ENCODE measurements at places on chromosomes 13 and 19. TPM values are rescaled to one million over a fixed set of nuclear protein-coding genes. Genes with fewer than 3 reads are reported as not detected.
A peak's percentile ranks its signal among the peaks of the same experiment; 100 is the strongest.

DNA sequence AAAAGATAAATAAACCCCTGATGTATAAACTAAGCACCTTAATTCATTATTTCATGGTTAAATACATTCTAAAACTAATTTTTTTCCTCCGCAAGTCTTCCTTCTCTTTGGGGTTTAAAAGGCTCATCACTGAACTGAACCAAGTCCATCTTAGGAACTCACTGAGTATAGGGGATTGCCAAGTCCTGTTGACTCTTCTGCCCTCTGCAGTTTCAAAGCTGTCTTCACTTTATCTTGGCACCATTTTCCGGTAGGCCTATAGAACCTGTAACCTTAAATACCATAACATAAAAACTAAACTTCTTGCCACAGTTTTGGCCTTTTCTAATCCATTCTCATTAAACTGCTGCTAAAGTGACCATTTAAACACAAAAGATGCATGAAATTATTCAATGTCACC lies 66.5 kb upstream of the USPL1 start:
- DNase-seq, result peak; percentile 54

GRCh38 chr13:105952233-105952972 lies 583.1 kb downstream of the EFNB2 start:
- DNase-seq, result no peak

GRCh38 chr19:57068921-57069697 lies 50.7 kb upstream of the USP29 start:
- no peak for DNase-seq

Gene NAPA
- total RNA-seq, result 73.2 TPM

Gene ZSCAN1
- total RNA-seq, result not detected

Gene CEACAM8
- total RNA-seq, result not detected

GRCh38 chr13:45500492-45501174 lies 35.9 kb downstream of the COG3 start:
- peak; percentile 69 for DNase-seq

DNA sequence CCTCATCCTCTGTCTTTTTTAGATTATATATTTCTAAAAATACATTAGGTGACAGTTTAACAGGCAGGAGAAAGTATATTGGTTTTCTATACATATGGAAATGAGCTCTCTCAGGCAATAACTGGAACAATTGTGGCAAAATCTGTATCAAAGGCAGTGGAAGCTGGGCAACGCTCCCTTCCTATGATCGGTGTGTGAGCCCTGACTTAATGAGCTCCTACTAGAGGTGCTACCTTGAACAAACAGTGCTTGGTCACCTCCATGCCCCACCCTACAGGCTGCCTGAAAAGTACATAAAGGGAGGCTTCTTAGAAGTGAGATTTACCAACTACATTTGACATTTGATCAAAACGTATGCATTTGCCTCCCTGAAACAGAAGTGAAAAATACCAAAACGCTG lies 185.3 kb downstream of the EFNB2 start:
- no peak for DNase-seq

Gene ZNF223
- total RNA-seq, result 0.59 TPM

GRCh38 chr13:80630685-80631121 lies 289.8 kb upstream of the SPRY2 start:
- DNase-seq, result peak; percentile 81

Gene KRTDAP
- not detected for total RNA-seq

Data from MCF 10A (cell line).